ENCODE measurements at places on chromosomes 13 and 19. TPM values are rescaled to one million over a fixed set of nuclear protein-coding genes. Genes with fewer than 3 reads are reported as not detected.

- H3K4me3 ChIP-seq, result no peak overlapping the region
- H3K36me3 ChIP-seq, result no peaks in the 10 kb centered on the region
- no peak for DNase-seq
Measured at GRCh38 chr19:31340042-31341025, 8.9 kb downstream of the TSHZ3 start.

The ZNF610 gene
- total RNA-seq, result 1.1 TPM

The MBD3L1 gene
- total RNA-seq, result not detected

The CGB1 gene
- not detected for total RNA-seq

GRCh38 chr13:74052402-74052928 is 81.7 kb downstream of the KLF12 start:
- H3K4me3 ChIP-seq, result no peak overlapping the region
- no peak overlapping the region for H3K27ac ChIP-seq
- no peaks in the 10 kb centered on the region for H3K36me3 ChIP-seq
- H3K27me3 ChIP-seq, result no peaks in the 10 kb centered on the region
- no peaks in the 10 kb centered on the region for H3K4me1 ChIP-seq

The CPB2 gene
- total RNA-seq, result not detected

Data from breast epithelium (tissue), 4 donors.